Right lung (tissue), 10 donors: ENCODE measurements at places on chromosomes 1 and 21.

GRCh38 chr1:210751911-210752310 lies 382.0 kb downstream of the KCNH1 start:
- DNase-seq = no peak

- no peak for DNase-seq
These were observed 48.1 kb downstream of the AHDC1 start for GRCh38 chr1:27555700-27556424.

- DNase-seq = no peak
These were observed 1.2 kb downstream of the ACBD3 start for GRCh38 chr1:226185141-226186036.

- no peak for DNase-seq
These were observed 2.7 kb downstream of the CD34 start for GRCh38 chr1:207908107-207908734.

GRCh38 chr1:23452011-23452411 lies 27.5 kb upstream of the TCEA3 start:
- DNase-seq = peak; percentile 65

DNA sequence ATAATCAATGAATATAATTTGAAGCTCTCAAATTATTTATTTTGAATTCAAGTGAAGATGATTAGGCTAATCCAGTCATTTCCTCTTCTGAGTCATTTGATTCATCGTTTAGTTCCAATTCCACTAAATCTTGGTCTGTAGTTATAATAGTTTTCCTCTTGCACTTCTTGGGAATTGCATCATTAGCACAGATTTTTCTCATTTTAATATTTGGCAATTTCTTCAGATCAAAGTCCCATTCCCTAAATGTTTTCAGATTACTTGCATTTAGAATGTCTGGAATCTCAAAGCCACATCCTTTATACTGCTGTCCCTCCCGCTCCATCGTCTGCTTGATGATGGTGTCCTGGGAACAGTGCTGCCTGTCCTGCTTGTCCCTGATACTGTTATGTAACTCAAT lies 43.5 kb downstream of the MAST2 start:
- no peak for DNase-seq

- DNase-seq = no peak
These were observed 477.2 kb downstream of the BRINP3 start for GRCh38 chr1:190000365-190000872.

DNA sequence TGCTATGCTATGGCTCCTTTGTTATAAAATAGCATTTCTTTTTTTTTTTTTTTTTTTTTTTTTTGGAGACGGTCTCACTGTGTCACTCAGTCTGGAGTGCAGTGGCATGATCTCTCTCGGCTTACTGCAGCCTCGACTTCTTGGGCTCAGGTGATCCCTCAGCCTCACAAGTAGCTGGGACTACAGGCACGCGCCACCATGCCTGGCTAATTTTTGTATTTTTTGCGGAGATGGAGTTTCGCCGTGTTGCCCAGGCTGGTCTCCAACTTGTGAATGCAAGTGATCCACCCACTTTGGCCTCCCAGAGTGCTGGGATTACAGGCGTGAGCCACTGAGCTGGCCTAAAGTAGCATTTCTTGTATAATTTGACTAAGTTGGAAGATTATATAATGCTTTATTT lies 10.8 kb downstream of the CAMTA1 start:
- DNase-seq = no peak

DNA sequence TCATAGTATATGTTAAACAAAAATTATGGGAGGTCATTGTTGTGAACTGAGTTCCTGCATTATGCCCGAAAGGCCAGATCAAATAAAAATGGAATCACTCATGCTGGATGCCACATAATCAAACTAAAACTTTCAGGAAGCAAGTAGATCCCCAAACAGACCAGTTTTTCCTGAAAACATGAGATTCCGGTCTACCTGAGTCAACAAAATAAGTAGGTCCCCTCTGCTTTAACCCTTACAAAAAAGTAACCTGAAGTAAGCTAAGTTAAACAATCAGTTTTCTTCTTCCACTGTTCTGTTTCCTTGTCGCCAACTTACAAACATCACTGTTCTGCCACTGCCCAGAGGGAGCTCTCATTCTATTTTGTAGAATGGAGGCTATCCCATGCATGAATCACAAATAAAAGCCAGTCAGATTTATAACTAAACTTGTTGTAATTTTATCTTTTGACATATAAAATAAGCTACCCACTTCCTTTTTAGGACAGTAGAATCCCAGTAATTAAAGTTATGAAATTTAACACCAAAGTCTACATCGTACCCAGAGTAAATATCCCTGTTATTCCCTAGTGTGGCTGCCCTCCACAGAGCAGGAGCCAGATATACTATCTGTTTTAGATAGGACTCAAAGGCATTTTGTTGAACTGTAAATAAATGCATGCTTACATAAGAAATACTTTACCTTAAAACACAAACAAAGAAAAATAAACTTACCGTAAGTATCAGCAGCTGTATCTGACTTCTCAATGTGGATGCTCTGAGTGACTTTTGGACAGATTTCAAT lies 149.4 kb downstream of the TIAM1 start:
- DNase-seq = no peak

DNA sequence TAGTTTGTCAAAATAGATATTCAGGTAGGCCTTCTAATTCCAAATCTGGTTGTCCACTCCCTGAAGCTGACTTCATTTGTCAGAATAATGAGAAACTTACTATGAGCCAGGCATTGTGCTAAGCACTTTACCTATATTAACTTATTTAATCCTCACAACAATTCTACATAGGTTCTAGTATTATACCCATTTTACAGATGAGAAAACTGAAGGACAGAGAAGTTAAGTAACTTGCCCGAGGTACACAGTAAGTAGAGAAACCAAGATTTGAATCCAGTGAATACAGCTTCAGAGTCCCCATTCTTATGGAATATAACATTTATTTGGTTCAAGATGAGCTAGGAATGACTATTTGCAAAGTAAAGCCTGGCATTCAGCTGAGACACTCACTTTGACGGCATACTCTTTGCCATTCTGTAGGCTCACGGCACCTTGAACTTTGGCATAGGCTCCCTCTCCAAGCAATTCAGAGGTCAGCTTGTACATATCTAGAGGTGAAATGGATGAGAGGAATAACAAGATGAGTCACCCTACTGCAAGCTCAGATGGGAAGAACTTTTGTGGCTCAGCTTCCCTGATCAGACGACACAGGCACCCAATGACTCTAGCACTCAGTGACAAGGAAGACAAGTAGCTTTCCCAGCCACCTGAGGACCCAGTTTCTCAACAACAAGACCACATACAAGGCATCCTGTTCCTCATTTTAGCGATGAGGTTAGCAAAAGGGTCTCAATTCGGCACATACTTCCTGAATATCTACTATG lies 23.7 kb downstream of the MKNK1 start:
- no peak for DNase-seq

DNA sequence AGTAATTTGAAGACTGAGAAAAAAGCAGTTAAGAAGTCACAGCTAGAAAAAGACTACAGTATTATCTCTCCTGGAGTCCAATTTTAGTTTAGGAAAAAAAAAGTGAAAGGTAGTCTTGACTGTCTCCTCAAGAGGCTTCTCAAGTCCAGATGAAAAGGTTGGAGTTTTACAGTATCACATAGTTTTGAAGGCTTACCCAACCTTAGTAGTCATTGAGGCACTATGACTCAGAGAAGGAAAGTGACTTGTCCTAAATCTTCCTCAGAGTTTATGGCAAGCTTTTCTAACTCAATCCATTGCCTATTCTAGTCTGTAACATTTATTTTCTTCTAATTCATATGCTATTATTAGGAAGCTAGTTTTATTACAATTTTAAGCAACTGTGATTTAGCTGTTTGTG lies 174.9 kb downstream of the DPYD start:
- DNase-seq = no peak

GRCh38 chr1:234962340-234962989 lies 166.2 kb downstream of the TOMM20 start:
- no peak for DNase-seq

DNA sequence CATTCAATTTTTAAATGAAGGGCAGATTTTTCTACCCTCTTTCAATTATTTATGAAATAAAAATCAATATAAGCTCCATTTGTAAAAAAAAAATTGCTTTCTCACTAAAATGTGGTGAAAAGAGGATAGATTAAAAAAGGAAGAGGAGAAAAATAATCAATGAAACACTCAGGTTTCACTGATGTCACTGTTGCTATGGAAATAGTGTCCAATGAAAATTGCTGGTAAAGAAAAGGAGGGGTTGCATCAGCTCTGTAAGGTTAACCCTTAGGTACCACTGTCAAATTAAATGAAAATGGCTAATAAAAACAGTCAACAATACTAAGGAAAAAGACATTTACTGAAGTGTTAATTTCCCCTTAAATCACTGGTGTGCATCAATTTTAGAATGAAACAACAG lies 91.6 kb upstream of the TTC39A start:
- peak; percentile 70 for DNase-seq

DNA sequence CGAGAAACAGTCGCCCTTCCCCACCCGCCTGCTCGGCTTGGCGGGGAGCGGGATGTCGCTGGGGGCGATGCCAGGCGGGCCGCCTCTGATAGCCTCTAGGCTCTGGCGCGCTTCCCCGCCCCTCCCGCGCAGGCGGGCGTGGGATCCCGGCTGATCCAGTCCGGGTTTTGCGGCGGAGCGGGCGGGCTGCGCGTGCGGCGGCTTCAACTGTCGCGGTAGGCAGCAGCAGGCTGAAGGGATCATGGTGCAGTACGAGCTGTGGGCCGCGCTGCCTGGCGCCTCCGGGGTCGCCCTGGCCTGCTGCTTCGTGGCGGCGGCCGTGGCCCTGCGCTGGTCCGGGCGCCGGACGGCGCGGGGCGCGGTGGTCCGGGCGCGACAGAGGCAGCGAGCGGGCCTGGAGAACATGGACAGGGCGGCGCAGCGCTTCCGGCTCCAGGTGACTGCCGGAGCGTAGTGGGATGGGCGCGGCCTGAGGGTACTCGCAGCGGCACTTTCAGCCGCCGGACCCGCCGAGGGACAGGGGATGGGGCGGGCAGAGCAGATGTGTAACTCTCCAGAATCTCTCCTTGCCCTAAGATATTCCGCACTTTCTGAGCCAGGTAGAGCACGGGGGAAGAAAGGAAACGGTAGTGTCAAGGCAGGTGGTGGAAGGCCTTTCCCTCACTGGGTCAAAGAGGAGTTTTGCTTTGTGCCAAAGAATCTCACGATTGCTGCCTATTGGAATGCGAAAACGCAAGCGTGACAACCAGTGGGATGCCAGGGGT lies at the start of gene FAAH:
FAAH (plus strand) TSS at position 210 of the 764 bp plus-strand sequence; CDS start at position 242, 32 bp downstream.
- peak; percentile 47 for DNase-seq

DNA sequence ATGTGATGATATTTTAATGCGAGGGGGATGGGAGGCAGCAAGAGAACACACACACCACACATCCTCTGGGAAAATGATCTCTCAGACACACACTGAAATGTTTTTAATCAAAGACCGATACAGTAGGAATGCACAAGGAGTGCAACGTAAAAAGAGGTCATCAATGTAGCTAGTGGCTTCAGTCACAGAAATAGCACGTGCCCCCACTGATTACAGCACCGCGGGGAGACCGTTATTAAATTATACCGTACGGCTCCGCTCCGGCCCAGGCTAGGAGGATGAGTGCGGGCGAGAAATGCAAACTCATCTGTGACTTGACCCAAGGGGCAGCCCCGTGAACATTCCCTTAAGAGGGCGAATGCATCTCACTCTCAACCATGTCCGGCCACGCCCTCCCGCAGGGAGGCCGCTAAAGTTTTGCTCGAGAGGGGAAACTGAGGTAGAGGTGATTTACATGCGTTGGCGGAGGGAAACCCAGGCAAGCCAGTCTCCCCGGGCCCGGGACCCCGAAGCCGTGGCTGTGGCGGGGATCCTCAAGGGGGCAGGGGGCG lies 552 bp downstream of the UBR4 start:
- no peak for DNase-seq

DNA sequence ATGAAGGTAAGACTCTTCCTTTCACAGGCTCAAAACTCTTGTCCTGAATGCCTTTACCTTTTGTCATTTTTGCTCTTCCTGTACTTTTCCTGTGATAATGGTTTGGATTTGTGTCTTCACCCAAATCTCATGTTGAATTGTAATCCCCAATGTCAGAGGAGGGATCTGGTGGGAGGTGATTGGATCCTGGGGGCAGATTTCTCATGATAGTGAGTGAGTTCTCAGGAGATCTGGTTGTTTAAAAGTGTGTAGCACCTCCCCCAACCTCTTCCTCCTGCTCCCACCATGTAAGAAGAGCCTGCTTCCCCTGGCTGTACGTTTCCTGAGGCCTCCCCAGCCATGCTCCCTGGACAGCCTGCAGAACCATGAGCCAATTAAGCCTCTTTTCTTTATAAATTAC lies 75.5 kb downstream of the DDX20 start:
- DNase-seq = no peak

- DNase-seq = no peak
These were observed 53.5 kb upstream of the CD34 start for GRCh38 chr1:207964195-207964966.

DNA sequence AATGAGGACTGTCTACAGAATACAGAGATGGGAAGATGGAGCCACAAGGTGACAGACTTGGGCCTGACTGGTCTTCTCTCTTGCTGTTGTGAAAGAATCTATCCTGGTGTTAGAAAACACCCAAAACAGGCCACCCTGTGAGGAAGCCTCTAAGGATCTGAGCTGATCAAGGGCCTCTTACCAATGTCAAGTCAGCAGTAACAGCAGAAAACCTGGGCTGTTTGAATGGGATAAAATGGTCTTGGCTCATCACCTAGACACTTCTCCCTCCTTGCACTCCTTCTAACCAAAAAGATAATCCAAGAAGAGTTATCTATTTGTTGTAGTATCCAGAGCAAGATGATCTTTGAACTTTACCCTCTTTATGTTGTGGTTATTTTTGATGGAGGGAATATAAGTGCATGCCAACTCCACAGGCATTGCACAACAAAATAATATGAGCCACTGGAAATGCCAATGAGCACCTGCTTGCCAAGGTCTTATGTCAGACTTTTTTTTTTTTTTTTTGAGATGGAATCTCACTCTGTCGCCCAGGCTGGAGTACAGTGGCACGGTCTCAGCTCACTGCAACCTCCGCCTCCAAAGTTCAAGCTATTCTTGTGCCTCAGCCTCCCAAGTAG lies 32.8 kb upstream of the ZNF281 start:
- DNase-seq = no peak

GRCh38 chr1:43537423-43538142 lies 6.9 kb downstream of the PTPRF start:
- no peak for DNase-seq

DNA sequence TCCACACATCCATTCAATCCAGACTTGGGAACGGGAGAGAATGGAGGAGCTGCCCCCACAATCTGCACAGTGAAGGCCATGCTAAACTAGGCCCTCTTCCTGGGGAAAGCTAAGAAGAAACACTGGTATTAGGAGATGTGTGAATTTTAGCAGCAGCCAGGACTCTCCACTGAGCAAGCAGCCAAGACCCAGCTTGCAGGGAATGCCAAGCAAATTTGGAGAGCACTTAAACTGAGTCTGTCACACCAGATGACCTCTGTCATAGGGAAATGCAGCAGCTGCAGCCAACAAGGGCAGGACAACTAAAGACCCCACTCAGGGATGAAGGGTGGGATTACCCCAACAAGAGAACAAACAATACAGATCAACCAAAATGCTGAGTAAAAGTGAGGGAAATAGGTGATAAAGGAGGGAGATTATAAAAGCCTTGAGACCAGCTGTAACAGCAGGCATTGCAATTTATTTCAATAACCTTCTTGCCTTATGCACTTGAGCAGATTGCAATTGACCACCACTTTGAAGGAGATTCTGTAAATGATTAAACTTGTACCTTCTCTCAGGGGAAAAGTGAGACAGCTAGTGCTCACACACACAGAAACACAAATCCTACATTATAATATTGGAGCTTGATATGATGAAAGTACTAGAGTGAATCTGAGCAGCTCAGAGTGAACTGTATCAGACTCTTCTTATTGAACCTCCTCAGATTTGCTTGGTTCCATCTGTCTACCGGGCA lies 2.5 kb upstream of the CLCA1 start:
- DNase-seq = no peak

GRCh38 chr1:201561601-201562000 lies 22.7 kb downstream of the NAV1 start:
- DNase-seq = no peak
